ENCODE measurements at places on chromosomes 2 and 18.

GRCh38 chr2:47546994-47547393 is 144.0 kb downstream of the MSH2 start:
- DNase-seq, result no peak

DNA sequence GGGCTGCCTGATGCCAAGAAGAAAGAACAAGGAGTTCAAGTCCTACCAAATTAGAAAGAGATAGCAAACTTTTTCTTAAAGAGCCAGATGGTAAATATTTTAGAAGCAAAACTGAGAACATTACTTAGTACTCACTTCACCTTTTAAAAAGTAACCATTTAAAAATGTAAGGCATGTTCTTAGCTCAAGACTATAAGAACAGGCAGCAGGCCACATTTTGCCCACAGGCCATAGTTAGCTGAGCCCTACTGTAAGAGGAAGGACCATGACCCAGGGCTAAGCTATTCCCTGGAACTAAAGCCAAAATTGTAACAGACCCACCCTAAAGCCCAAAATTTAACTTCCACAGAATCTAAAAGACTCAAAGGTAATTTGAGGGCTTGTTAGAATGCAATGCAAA is 31.3 kb downstream of the USP40 start:
- DNase-seq, result no peak

DNA sequence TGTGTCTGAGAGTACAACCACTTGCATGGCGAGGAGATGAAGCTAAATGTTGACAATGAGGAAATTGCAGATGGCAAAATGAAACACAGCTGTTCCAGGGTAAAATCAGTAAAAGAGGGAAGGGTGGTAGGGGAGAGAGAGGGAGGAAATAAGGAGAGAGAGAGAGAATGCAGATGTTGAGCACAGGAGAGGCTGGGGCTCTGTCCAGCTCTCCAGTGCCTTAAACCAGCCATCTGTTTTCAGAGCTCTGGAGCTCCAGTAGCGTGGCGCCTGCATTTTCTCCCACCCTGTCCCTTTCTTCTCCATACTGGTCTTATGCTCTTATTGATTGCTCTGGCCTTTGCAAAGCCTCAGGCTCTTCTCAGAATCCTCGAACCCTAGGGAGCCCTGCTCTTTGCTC is 52.7 kb upstream of the BOD1L2 start:
- DNase-seq, result no peak

DNA sequence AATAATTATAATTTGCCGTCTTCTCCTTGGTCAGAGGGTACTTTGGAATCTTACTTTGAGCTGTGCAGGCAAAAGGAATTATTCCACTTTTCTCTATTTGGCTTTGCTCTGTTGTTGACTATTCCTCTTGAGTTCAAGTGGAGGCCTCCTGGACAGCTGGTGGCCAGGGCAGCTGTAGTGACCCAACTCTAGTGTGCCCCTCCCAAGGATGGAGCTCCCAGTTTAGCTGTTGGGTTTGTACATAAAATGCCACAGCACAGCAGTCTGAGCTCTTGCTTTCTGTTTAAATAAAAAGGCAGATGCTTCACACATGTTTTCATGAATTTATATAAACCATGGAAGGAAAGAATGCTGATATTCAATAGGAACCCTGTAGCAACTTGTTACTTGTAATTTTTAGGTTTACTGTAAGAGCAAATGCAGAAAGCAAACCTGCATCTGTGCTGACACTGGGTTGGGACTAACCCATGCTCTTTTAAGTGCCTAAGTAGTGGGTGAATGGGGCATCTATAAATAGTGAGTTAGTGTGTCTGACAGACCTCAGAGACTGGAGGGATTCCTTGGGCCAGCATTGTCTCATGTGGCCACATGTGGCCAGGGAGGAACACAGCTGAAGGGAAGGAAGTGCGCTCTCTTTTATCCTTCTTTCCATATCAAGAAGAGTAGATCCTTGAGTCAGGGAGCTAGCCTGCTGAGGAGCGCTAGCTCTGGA is 121.8 kb downstream of the FHOD3 start:
- DNase-seq, result no peak

GRCh38 chr2:12694990-12695774 is 21.6 kb upstream of the TRIB2 start:
- DNase-seq, result no peak

DNA sequence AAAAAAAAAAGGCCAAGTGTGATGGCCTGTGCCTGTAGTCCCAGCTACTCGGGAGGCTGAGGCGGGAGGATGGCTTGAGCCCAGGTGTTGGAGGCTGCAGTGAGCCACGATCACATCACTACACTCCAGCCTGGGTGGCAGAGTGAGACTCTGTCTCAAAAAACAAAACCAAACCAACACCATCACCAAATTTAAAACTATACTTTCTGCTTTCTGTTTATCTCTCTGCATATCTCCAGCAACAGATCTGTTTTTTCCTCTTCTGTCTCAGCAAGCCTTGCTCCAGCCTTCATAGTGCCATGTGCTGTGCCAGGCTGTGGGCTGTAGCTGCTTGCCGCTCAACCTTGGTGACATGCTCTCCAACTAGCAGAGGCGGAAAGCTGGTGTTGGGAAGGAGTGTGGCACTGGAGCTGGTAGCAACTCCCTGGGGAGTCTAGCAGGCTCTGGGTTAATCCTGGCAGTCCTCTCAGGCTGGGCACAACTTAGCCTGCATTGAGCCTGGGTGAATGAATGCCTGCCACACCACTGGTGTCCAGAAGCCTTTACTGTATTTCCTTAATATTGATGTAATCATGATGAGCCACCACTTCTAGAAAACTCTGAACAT is 204.1 kb downstream of the LDLRAD4 start:
- DNase-seq, result no peak

- no peak for DNase-seq
Measured at GRCh38 chr2:146874260-146874658, 970.6 kb upstream of the ACVR2A start.

DNA sequence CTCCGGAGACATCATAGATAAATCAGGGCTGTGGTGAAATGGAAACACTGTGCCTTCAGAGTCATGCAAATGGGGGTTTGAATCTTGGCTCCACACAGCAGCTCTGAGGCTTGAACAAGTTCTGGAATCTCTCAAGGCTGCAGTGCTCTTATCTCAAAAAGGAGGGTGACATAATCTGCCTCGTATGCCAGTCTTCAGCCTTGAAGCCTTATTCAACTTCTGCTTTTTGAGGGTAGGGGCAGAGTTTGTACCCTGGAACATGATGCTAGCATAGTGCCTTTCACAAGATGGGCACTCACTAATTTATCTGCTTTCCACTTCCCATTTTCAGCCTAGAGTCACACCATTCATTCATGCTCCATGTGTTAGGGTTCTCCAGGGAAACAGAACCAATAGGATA is 42.3 kb downstream of the GATA6 start:
- DNase-seq, result no peak

- DNase-seq, result no peak
Measured at GRCh38 chr2:127074358-127074757, 32.6 kb downstream of the BIN1 start.

DNA sequence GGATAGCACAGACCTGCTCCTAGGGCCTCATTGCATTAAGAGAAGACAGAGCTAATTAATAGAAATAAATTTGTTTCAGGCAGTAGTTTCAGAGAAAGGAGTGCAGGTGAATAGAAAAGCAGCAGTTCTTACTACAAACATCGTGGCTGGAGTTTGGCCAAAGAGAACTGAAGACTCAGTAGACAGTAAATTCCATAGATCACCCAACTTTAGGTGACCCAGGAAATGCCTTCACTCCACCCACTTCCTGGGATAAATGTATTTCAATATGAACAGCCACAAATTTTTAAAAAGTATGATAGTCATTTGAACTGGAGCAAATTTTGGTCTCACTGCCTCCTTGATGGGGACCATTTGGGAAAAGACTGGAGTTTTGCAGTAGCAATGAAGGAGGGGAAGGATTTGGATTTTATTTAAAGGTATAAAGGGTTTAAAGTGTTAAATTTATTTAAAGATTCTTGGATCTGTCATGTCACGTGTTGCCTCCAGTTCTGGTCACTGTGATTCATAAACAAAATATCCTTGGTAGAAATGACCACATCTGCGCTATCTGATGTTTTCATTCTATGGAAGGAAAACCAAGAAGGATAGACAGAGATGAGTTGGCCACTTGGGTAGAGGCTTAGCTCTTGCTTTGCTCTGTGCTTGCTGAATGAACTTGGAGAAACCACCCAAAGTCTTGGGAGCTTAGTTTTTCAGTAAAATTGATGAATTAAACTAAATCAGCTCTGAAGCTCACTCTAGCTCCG is 390.2 kb downstream of the THSD7B start:
- DNase-seq, result no peak

DNA sequence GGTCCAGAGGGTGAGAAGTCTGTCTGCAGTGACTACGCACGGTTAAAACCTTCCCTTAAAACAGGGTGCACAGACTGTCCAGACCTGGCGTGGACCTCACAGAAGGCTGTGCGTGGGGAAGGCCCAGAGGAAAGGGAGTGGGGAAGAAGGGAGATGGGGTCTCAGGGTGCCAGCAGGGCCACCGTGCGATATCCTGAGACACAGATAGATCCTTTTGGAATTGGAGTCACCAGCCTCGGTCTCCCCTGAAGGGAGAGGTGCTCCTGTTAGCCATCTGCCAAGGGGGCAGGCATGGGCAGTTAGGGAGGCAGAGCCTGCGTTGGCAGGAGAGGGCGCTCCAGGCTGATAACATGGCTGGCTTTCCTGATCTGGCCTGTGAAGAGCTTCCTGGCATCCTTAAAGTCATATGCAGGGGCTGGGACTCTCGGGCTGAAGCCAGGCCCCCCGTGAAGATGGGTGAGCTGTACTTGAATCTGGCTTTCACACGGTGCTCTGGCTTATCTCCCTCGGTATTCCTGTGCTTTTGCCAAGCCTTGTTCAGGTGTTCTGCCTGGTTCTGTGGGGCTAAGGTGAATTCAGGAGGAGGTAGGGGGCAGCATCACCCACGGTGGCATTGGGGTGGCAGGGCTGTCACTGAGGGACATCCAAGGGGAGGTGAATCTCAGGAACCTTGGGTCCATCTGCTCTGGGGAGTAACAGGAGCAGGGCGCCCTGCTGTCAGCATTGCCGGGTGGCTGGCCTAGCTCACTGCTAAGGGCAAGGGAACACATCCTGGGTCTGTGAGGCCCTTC is 107.2 kb upstream of the SMAD2 start:
- no peak for DNase-seq

DNA sequence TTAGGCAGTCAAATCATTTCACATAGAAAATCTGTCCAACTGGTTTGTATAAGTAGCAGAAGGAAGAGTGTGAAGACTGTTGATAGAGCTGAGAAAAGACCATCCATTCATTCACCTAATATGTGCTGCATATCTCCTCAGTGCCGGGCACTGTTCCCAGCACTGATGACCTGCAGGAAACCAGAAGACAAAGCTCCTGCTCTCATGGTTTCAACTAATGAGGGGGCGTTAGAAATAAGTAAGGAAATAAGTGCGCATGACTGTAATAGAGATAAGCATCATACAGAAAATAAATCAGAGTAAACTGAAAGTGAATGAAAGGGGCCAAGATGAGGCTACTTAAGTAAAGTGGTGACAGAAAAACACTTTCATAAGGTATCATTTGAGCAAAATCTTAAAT is 427.5 kb upstream of the CDH20 start:
- DNase-seq, result no peak

DNA sequence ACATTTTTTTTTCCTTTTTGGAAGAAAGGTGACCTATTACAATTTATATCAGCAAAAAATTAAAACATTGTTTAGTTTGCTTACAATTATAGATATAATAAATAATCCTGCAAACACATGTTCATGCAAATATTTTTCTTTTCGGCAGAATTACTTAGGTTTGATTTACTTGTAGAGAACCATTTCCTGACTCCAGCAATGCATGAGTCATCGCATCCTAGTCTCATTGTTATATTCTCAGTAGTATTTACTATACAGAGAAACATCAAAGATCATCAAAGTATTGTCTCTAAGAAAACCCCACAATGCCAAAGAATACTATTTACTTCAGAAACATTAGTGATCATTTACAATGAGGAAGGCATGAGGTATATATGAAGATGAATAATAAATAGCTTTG is 40.4 kb upstream of the MTIF2 start:
- DNase-seq, result no peak

DNA sequence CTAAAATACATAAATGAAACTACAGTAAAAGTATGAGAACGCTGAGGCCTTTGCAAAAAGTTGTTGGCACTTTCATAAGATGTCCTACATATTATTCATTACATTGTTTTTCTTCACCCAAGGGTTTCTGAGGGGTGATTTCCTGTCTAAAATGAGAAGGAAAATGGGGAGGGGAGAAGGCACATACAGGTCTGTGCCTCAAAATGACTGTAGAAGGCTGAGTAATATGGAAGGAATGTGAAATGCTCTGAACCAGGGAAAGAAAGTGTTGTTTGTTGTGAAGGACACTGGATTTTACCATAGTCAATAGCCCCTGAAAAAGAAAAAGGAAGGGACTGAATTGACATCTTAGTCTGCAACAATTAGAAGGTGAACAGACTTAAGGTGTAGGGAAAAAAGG is 99.5 kb upstream of the RNF152 start:
- no peak for DNase-seq

- no peak for DNase-seq
Measured at GRCh38 chr18:47979611-47980200, 49.2 kb upstream of the SMAD2 start.

DNA sequence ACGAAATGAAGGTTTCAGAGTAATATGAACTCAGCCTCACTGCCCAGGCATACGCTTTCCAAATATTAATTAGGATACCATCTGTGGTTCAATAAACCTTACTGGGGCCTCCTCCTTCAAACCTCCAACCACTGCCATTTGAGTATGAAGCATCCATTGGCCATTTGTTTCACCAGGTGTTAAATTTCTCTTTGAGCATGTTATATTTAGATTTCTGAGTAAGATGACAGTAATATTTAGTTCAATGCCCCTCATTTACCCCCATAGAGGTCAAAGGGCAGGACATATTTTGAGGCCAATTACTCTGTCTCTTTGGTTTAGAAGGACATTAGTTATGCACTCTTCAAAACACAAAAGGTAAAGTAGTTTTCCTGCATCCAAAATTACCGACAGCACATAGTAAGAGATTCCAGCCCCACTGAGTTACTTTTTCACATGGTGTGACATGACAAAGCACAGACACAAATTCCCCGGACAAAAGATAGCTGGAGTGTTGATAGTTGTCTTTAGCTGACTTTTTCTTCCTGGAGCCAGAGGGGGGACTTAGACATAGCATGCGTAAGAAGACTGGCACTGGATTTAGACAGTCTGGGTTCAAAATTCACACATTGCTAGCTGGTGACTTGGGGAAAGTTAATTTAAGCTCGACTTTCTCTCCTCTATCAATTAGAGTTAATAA is 33.1 kb upstream of the LNPK start:
- DNase-seq, result no peak

GRCh38 chr2:240498958-240499260 is 58.9 kb downstream of the ANKMY1 start:
- DNase-seq, result no peak

GRCh38 chr2:151860613-151861146 is 32.5 kb upstream of the ARL5A start:
- DNase-seq, result no peak

DNA sequence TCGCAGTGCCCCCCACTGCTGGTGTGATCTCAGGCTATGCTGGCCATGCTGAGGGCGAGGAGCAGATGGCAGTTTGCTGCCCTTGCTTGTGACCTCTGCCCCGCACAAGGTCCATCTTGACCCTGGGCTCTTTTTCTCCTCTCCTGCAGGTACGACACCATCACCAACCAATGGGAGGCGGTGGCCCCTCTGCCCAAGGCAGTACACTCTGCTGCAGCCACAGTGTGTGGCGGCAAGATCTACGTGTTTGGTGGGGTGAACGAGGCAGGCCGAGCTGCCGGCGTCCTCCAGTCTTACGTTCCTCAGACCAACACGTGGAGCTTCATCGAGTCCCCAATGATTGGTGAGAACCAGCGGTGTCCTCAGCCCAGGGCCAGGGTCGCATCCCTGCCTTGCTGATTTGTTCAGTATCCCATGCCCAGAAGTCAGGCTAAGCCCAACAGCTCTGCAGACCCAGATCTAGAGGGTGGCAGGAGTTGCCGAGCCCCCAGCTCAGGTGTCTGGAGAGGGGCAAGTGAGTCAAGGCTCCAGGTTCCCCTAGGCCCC is 223.8 kb downstream of the ATAD2B start:
- no peak for DNase-seq

All from activated naive CD8-positive, alpha-beta T cell treated with anti-CD3 and anti-CD28 coated beads, Interleukin-2, amount 50 U/mL, for 16 hours (primary cell).